ENCODE measurements at places on chromosomes 6 and 20. TPM values are rescaled to one million over a fixed set of nuclear protein-coding genes. Genes with fewer than 3 reads are reported as not detected.

ACTL10 gene
- total RNA-seq: 1.4 TPM

VSTM2L gene
- 0.60 TPM for total RNA-seq

TMEM244 gene
- total RNA-seq: not detected

- peak overlapping the region; percentile 93 for H3K4me3 ChIP-seq
- H3K36me3 ChIP-seq: peaks cover 5% of the 10 kb centered on the region
- peak overlapping the region; percentile 96 for H3K27ac ChIP-seq
- no peaks in the 10 kb centered on the region for H3K27me3 ChIP-seq
- H3K4me1 ChIP-seq: peaks cover 43% of the 10 kb centered on the region
Measured at GRCh38 chr20:49937027-49937929, 1.1 kb downstream of the RNF114 start.

DNA sequence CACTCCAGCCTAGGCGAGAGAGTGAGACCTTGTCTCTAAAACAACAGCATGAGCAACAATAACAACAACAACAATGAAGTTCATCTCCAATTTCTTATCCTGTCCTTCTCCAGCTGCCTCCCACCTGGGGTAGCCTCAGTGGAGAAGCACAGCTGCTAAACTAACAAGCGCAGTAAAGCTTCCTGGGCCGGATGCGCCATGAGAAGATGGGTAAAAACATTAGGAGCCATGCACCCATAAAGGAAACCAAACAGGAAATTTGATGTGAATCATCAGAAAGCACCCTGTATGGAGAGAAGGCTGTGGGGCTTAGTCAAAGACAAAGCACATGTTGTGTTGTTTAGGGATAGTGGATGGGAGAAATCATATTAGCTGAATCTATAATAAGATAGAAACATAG, 61.1 kb upstream of the CCN6 start:
- no peaks in the 10 kb centered on the region for H3K36me3 ChIP-seq
- H3K4me1 ChIP-seq: peaks cover 95% of the 10 kb centered on the region
- H3K27ac ChIP-seq: peak overlapping the region; percentile 55
- no peaks in the 10 kb centered on the region for H3K27me3 ChIP-seq
- H3K4me3 ChIP-seq: peak overlapping the region; percentile 55

GRCh38 chr6:89566930-89567629, 71.5 kb downstream of the LYRM2 start:
- no peak overlapping the region for H3K4me3 ChIP-seq
- H3K36me3 ChIP-seq: no peaks in the 10 kb centered on the region
- no peaks in the 10 kb centered on the region for H3K4me1 ChIP-seq
- no peak for DNase-seq

DNA sequence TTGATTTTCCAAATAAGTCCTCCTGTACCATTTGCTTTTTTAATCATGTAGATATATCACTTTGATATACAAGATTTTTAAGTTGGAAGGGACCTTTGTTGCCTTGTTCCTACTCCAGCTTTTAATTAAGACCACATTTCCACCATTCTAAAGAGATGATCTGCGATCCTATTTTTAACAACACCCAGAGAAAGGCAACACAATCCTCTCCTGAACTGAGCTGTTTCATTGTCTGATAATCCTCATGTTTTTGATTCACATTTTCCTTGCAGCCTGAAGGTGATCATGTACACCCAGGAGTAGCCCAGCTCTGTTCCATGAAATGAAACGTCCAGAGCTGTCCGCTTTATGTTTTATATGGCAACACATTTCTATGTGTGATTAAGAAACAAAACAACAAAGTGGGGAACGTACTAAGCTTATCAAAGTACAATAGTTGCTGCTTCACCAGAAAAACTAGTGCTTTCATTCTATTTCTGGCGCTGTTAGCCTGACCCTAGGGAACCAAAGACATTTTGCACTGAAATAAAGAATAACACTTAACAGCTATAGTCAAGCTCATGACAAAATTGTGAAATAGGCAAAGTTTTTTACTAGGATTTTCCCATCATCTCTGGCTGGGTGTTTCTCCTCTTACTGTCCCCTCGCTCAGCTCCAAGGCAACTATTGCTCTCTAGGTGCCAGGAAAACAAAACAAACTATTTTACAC, 22.6 kb upstream of the TRAF3IP2 start:
- no peak overlapping the region for H3K27ac ChIP-seq
- no peak for DNase-seq
- peaks cover 7% of the 10 kb centered on the region for H3K4me1 ChIP-seq

- H3K27me3 ChIP-seq: no peaks in the 10 kb centered on the region
- no peaks in the 10 kb centered on the region for H3K36me3 ChIP-seq
- no peak overlapping the region for H3K27ac ChIP-seq
- no peaks in the 10 kb centered on the region for H3K4me1 ChIP-seq
- no peak for DNase-seq
- H3K4me3 ChIP-seq: no peak overlapping the region
Measured at GRCh38 chr6:115914098-115914497, 146.6 kb downstream of the FRK start.

- H3K27ac ChIP-seq: no peak overlapping the region
- peaks cover 10% of the 10 kb centered on the region for H3K4me1 ChIP-seq
- no peak overlapping the region for H3K4me3 ChIP-seq
- DNase-seq: no peak
Measured at GRCh38 chr6:110491644-110492317, 15.4 kb upstream of the SLC22A16 start.

GRCh38 chr6:105111871-105112270, 67.9 kb downstream of the POPDC3 start:
- no peak overlapping the region for H3K27ac ChIP-seq
- H3K4me3 ChIP-seq: no peak overlapping the region
- no peaks in the 10 kb centered on the region for H3K36me3 ChIP-seq
- no peak for DNase-seq
- peaks cover 33% of the 10 kb centered on the region for H3K27me3 ChIP-seq
- H3K4me1 ChIP-seq: no peaks in the 10 kb centered on the region

DNA sequence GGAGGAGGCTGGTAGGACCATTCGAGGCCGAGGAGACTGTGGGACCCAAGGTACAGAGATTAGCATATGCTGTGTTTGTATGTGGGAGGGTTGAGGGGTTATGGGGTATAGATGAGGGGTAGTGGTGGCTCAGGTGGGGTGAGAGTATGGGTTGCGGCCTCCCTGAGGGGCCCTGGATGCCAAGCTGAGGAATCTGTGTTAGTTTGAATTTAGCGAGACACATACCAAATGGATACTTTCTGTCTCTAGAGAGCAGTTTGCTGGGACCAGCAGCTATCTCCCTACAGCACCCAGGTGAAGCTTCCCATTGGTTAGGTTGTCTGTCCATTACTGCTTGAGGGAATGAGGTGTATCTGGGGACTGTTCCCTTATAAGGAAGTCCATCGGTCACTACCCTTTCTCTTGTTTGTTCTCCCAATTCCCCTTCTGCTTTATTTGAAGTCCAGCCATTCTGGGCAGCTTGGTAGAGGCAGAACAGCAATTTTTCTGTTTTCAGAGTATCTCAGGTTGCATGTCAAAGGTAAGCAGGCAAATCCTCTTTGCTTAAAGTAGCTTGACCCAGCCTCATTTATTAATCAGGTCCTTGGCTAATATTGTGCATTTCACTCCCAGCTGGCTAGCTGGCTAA, 15.2 kb downstream of the CHMP4B start:
- no peaks in the 10 kb centered on the region for H3K36me3 ChIP-seq
- H3K27ac ChIP-seq: no peak overlapping the region
- peaks cover 76% of the 10 kb centered on the region for H3K4me1 ChIP-seq
- H3K27me3 ChIP-seq: no peaks in the 10 kb centered on the region
- DNase-seq: no peak
- H3K4me3 ChIP-seq: no peak overlapping the region

DNA sequence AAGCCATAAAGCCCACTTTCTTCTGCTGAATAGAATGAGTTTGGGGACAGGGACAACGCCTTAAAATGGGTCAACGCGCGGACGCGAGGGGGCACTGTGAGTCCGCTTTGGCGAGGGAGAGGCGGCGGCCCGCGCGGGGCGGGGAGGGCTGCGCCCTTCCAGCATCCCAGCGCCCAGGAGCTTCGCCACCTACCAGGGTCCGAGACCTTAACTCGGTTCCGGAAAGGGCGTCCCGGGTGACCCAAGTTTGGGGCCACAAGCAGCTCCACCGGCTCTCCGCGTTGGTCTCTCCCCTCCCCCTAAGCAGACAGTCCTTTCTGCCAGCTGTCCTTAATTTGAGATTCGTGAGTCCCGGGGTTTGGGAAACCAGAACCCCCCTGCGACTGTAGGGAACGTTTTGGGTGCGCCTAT, 1.8 kb upstream of the SAMD5 start:
- H3K27me3 ChIP-seq: peaks cover 63% of the 10 kb centered on the region
- no peak overlapping the region for H3K27ac ChIP-seq
- peaks cover 11% of the 10 kb centered on the region for H3K4me1 ChIP-seq

DNA sequence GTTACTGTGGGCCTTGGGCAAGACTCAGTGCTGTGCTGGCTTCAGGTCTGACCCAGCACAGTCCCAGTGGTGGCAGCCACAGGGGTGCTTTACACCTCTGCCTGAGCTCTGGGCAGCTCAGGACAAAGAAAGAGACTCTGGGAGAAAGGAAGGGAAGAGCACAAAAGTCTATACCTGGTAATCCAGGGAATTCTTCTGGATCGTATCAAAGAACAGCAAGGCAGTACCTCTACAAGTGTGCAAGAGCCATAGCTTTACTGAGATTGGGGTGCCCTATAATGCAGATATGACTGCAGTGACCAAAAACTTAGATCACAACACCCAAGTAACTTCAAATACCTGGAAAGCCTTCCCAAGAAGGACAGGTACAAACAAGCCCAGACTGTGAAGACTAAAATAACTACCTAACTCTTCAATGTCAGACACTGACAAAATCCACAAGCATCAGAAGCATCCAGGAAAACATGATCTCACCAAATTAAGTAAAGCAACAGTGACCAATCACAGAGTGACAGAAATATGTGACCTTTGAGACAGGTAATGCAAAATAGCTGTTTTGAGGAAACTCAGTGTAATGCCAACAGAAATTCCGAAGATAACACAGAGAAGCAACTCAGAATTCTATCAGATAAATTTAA, 47.9 kb upstream of the LIN28B start:
- no peak overlapping the region for H3K27ac ChIP-seq
- no peaks in the 10 kb centered on the region for H3K4me1 ChIP-seq
- H3K4me3 ChIP-seq: no peak overlapping the region
- DNase-seq: no peak

- peaks cover 40% of the 10 kb centered on the region for H3K36me3 ChIP-seq
- DNase-seq: no peak
- H3K4me1 ChIP-seq: no peaks in the 10 kb centered on the region
- H3K4me3 ChIP-seq: no peak overlapping the region
- H3K27me3 ChIP-seq: no peaks in the 10 kb centered on the region
Measured at GRCh38 chr20:1456300-1456699, 10.3 kb downstream of the NSFL1C start.

- DNase-seq: peak; percentile 15
- no peak overlapping the region for H3K4me3 ChIP-seq
- peaks cover 17% of the 10 kb centered on the region for H3K27me3 ChIP-seq
- no peaks in the 10 kb centered on the region for H3K36me3 ChIP-seq
Measured at GRCh38 chr6:2157441-2158127, 87.8 kb downstream of the GMDS start.

Measured in activated T-cell treated with anti-CD3 and anti-CD28 coated beads, Interleukin-2, amount 50 U/mL, for 72 hours (primary cell).